ENCODE measurements at places on chromosomes 3 and 15.

DNA sequence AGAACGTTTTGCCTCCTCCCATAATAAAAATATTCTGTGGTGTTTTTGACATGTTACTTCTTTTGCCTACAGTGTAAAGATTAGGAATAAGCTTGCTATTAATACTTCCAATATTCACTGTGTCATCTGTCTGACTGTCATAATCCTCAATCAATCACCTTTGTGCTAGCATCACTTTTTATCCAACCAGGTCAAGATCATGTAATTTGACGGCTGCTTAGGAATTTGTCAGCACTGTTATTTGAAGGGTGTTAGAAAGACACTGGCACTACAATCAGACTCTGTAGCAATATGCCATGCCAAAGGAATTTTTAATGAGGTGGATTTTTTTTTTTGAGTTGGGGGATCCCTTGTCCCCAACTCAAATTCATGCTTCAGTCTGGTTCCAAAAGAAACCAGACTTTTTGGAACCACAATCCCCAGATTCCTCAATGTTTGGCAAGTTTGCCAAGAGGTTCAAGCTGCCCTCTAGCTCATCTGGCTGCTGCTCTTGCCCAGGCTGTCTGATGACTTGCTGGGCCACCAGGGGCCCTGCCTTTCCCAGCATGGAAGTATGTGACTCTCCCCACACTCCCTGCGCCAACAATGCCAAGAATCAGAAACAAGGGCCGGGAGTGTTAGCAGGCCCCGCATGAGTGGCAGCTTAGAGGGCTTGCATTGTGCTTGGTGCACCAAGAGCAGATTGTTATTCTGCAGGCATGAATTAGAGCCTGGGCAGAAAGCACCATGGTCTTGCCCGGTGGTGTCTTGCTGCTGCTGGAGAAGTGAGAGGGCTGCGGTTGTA lies 58.6 kb upstream of the TSC22D2 start:
- no peak for DNase-seq

- no peak for DNase-seq
These were observed 41.3 kb downstream of the ZNF445 start for GRCh38 chr3:44436181-44436580.

DNA sequence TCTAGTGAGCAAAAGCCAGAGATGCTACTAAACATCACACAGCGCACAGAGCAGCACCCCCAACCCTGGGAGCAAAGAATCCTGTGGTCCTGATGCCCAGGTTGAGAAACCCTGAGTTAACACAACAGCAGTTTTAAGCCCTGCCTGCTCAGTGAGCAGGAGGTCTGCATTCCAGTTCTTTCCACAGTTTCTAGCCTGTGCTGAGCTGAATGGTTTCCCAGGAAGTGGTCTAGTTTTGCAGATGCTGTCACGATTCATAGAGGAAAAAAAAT lies 171.1 kb upstream of the PROK2 start:
- DNase-seq: no peak

DNA sequence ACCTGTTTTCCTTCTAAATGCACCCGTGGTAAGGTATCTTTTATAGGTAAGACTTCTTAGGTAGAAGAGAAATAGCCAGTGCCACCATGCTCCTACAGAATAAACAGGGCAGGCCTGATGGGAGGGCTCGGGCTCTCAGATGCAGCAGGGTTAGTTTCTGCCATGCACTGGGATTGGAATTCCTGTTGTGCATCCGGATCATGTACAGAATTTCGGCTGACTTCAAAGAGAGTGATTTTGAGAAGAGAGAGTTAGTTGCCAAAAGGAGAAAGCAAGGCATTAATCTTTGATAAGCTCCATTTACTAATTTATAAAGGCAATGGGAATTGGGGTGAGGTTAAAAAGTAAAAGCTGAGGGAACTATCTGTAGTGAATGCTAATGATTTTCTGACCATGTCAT lies 211.2 kb downstream of the WDR72 start:
- no peak for DNase-seq

All from stimulated activated CD8-positive, alpha-beta memory T cell treated with anti-CD3 and anti-CD28 coated beads, Interleukin-4, amount 100 ng/mL, for 48 hours (primary cell).